ENCODE measurements at places on chromosomes 6 and 20. TPM values are rescaled to one million over a fixed set of nuclear protein-coding genes. Genes with fewer than 3 reads are reported as not detected.

The SEMG1 gene
- not detected for total RNA-seq

The RIPPLY2 gene
- total RNA-seq, result 0.32 TPM

The C6orf163 gene
- 0.15 TPM for total RNA-seq

The FHL5 gene
- total RNA-seq, result not detected

The COL10A1 gene
- not detected for total RNA-seq

The INSM1 gene
- total RNA-seq, result not detected

The CFAP61 gene
- 0.20 TPM for total RNA-seq

The SCUBE3 gene
- total RNA-seq, result 0.05 TPM

The DEFB132 gene
- total RNA-seq, result not detected

The CST4 gene
- total RNA-seq, result not detected

The HLA-F gene
- total RNA-seq, result 4.3 TPM

The PTCRA gene
- total RNA-seq, result not detected

The SLC32A1 gene
- not detected for total RNA-seq

The C6orf141 gene
- total RNA-seq, result 10.1 TPM

The BMP2 gene
- total RNA-seq, result 0.30 TPM

The SLC18B1 gene
- 4.6 TPM for total RNA-seq

The SLC26A8 gene
- 0.10 TPM for total RNA-seq

The RAB44 gene
- total RNA-seq, result 0.05 TPM

The CALHM5 gene
- 0.03 TPM for total RNA-seq

The CST1 gene
- 0.98 TPM for total RNA-seq

The OLIG3 gene
- total RNA-seq, result not detected

The COL12A1 gene
- total RNA-seq, result 4.5 TPM

The MICB gene
- total RNA-seq, result 6.5 TPM
